ENCODE measurements at places on chromosomes 13 and 19.

DNA sequence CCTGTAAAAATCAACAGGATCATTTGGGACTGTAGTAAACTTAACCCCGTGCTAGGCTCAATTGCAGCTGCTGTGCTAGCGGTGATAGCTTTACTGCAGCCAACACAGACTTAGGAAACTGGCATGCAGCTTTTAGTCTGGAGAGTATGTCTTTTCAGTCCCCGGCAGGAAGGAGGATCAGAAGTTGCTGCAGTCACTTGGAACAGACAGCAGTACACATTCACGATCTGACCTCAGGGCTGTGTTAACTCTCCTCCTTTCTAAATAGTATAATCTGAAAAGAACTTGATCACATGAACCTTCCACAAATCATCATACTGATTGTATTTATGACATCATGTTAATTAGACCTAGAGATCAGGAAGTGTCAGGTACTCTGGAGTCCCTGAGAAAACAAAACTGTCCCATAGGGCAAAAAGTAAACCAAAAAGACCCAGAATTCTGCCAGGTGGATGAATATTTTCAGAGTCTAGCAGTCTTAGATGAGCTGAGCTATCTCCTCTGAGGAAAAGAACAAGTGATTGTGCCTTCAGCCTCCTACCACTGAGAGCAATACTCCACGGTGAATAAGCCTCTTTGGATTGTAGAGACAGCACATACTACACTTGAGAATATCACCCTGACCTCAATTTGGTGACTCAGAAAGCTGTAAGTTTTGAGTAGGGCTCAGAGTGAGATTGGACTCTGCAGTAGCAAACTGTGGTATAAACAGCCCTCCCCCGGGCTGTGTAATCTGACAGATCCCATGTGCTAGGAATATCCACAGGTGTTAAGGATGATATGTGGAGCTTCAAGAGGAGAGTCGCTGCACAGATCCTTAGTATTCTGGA, 181.0 kb upstream of the GPR12 start:
- no peak for DNase-seq

- DNase-seq, result no peak
Measured at GRCh38 chr13:110121422-110122083, 185.4 kb downstream of the COL4A1 start.

DNA sequence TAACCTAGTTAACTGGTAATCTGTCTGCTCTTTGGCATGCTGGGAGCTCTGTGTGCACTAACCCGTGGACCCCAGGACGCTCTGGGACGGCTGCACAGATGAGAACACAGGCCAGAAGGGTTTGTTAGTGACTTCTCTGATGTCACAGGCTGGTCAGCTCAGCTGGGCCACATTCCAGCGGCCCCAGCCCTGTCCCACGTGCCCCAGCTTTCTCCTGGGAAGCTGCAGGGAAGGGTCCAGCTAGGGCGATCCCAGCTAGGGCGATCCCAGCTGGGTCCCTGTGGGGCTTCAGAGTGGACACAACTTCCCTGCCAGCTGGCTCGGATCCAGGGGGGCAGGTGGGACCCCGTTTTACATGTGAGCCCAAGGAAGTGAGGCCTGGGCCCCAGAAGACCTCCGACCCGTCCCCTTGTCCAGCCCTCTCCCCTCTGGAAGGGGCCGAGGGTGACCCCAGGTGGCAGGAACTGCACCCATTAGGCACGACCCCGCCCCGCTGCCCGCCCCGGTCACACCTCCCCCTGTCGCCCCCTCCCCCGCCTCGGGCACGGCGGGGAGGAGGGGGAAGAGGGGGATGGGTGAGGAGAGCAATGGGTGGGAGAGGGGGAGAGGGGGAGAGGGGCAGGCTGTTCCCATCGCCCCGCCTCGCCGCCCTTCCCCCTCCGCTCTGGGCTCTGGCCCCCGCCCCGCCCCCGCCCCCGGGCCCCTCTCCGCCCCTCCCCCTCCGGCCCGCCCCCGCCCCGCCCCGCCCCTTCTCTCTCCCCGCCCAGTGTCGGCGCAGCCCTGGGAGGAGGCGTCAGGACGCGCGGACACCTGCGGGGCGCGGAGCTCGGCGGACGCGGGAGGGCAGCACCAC, 75.2 kb upstream of the MCF2L start:
- DNase-seq, result no peak

DNA sequence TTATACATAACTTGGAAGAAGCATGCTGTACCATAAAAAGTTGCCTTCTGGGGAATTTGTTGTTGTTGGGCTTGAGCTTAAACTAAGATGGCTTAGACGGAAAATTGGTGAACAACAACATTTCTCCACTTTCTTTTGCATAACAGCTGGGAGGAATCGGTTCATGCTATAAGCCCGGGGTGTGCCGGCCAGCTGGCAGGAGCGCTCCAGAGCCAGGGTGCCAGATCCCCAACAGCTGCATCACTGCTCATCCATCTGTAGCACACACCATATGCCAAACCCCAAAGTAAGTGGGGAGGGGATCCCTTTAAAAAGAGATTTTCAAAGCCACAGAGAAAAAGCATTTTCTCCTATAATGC, 419.5 kb upstream of the ARGLU1 start:
- DNase-seq, result no peak

DNA sequence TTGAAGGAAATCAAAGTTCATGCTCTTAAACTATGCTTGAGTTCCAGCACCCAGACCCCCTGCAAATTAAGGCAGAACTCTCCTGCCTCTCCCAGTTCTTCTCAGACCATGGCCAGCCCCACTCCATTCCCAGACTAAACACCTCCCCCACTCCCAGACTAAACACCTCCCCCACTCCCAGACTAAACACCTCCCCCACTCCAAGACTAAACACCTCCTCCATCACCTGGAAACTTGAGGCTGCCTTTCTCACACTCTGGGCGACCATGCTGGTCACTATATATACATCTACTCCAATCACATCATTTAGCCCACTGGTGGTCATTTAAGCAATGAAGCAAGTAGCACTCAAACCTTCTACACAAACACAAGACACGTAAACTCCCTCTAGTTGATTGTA, 57.2 kb downstream of the CAB39L start:
- no peak for DNase-seq

- no peak for DNase-seq
Measured at GRCh38 chr13:53501387-53501786, 472.8 kb downstream of the OLFM4 start.

DNA sequence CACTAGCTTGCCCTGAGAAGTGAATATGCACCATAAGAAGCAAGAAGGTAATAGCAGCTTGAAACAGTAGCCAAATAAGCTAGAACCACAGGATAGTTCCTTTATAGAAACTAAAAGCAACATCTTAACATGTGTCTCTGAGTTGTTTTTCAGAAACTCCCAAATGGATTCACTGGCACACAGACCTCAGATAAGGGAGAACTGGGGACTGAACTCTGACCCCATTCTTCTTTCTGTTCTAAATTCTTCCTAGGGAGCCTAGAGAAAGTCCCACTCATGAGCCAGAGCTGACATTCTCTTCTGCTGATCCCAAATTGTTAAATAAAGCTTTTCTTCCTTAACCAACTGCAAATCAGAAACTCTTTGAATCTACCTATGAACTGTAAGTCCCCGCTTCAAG, 146.1 kb downstream of the PCDH9 start:
- DNase-seq, result no peak

- peak; percentile 39 for DNase-seq
Measured at GRCh38 chr13:42272115-42272803, at the start of gene AKAP11. AKAP11 (plus strand) TSS chr13:42272152; CDS start chr13:42286349, 14,197 bp downstream.

Data from activated CD4-positive, CD25-positive, alpha-beta regulatory T cell (primary cell).